Stimulated activated CD8-positive, alpha-beta memory T cell treated with anti-CD3 and anti-CD28 coated beads, Interleukin-4, amount 100 ng/mL, for 48 hours (primary cell): ENCODE measurements at places on chromosomes 7 and 10.

- DNase-seq = no peak
Observed at GRCh38 chr7:95822717-95823116, 50.4 kb downstream of the DYNC1I1 start.

GRCh38 chr7:50349399-50349798, 44.9 kb downstream of the IKZF1 start:
- peak; percentile 45 for DNase-seq

DNA sequence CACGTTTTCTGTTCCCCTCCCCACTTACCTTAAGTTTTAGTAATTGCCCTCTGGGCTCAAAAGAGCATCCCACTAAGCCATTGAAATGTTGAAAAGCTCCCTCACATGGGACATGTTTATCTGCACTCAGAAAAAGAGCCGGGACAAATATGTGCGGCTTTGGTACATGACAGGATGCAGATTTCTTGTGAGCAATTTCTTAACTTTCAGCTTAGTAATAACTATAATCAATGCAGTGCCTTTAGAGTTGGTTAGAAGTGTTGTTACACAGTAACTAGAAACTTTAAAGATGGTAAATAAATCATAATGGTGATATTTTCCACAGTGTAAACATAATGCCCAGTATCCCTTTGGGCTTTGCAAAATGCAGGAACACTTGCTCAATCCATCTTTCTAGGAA, 89.2 kb downstream of the ZNF365 start:
- DNase-seq = no peak

GRCh38 chr10:49688261-49688846, 8.9 kb downstream of the C10orf53 start:
- no peak for DNase-seq

- no peak for DNase-seq
Observed at GRCh38 chr10:87506956-87507355, 2.3 kb downstream of the MINPP1 start.

- no peak for DNase-seq
Observed at GRCh38 chr10:89793649-89794254, 92.4 kb downstream of the KIF20B start.

- no peak for DNase-seq
Observed at GRCh38 chr10:131638049-131638879, 262.5 kb upstream of the PPP2R2D start.

GRCh38 chr7:92723205-92723604, 113.2 kb downstream of the CDK6 start:
- DNase-seq = no peak

GRCh38 chr7:129271500-129272355, 46.9 kb downstream of the AHCYL2 start:
- peak; percentile 65 for DNase-seq

DNA sequence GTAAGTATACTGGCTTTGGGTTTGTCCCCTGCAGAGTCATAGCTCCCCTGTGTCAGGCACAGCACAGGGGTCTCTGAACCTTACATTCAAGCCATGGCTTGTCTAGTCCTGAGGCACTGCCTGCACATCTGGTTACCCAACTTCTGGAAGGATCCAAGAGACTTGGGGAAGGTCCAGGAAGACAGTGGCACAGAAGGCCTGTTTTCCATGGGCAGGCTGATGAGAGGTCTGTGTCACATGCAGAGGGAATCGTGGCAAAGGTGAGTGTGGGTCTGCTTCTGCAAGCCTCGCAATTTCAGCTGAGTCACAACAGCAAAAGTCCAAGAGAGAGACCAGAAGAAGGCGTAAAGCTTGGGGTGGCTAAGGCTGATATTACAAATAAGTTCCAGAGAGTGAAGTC, 28.4 kb upstream of the BMPR1A start:
- no peak for DNase-seq

GRCh38 chr7:74334030-74334429, 44.8 kb downstream of the CLIP2 start:
- DNase-seq = no peak

GRCh38 chr10:789831-790701, 100.6 kb upstream of the DIP2C start:
- DNase-seq = peak; percentile 10

DNA sequence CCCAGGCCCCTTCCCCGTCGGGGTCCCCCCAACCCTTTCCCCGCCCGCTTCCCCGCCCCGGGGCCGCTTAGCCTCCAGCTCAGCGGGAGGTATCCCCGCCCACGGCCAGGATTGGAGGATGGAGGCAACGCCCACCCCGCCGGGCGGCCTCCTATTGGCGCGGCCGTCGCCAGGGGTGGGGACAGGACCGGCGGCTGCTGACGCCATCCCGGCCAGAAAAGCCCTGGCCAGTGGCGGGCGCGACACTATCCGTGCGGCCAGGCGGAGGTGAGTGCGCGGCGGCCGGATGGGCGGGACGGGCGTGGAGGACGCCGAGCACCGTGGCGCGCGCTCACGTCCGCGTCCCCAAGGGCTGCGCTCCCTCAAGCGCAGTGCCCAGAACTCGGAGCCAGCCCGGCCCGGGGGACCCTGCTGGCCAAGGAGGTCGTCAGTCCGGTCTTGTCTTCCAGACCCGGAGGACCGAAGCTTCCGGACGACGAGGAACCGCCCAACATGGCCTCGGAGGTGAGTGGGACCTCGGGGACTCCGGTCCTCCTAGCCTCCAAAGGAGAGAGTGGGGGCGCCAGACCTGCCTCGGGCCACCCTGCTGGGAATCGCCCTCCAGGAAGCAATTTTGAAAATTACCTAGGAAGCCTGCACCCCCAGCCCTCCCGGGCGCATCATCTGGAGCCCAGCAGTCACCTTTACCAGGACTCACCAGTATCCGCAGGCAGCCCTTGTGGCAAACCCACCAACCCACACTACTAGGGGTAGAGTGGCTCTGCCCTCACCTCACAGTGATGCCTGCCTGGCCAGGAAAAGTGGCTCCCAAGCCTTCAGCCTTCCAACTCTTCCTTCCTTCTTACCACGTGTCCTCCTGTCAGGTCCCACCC, at the start of gene ASL:
Gene ASL, plus strand, starts transcription at position 230 of the 872 bp plus-strand sequence. Its CDS starts 263 bp downstream, at position 493.
- DNase-seq = peak; percentile 94

GRCh38 chr10:52409195-52409594, 95.1 kb downstream of the DKK1 start:
- DNase-seq = no peak

DNA sequence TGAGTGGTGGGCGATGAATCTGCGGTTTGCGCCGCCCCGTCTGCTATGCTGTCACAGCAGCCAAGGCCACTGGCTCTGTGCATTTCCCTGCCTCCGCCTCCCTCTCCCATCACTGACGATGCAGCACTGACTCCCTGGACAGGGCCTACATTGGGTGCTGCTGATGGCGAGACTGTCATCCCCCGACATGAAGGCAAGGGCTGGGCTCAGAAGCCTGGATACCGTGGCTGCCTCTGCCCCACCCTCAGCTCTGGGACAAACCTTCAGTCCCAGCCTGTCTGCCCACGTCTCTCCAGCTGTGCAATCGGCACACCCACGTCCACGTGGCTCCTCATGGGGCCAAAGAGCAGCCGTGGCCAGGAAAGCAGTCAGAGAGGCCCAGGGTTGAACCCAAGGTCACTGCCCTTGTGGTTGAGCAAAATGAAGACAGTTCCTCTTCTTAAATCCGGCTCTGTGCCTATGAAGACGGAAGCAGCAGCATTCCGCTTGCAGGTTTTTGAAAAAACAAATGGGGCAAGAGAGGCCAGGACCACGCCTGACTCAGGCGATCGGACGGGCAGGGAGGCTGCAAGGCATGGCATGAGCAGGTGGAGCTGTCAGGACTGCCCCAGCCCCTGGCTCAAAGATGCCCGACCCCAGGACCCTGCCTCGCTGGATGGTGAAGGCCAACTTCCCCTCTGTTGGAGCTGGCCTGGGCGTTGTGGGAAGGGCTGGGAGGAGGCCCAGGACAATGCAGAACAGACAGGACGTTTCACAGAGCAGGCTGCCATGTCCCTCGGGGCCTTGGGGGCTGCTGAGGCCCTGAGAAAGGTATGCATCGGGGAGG, 517.5 kb downstream of the DNAJB6 start:
- no peak for DNase-seq

DNA sequence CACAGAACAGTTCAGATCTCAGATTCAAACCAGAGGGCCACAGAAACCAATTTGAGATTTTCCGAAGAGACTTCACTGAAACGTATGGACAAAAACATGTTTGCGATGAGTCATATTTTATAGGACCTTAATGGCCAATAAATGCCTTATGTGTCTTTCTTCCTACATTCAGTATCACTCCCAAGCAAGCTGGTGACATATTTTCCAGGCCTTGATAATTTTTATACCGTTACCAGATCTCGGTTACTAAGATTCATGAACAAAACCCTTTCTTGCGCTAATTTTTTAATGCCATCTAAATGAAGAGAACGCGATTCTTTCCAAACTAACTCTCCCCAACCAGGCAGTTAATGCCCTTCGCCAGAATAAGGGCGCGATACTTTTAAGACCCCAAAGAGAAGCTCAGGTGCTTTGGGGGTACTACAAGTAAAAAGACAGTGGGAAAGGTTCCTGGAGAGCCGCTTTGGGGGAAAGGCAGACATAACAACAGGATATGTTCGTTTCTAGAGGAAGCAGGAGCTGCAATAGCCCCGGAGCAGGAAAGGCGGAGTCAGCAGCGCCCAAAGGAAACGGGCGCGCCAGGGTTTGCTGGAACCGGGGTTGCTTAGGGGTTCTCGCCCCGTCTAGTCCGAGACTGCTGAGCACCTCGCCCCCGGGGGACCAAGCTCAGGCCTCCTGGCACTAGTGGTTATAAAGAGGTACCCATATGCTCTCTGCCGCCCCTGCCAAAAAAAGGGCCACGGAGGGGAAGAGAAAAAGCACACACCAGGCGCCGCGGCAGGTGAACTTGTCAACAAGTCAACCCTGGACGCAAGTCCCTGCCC, 884 bp downstream of the ICA1 start:
- DNase-seq = peak; percentile 35

DNA sequence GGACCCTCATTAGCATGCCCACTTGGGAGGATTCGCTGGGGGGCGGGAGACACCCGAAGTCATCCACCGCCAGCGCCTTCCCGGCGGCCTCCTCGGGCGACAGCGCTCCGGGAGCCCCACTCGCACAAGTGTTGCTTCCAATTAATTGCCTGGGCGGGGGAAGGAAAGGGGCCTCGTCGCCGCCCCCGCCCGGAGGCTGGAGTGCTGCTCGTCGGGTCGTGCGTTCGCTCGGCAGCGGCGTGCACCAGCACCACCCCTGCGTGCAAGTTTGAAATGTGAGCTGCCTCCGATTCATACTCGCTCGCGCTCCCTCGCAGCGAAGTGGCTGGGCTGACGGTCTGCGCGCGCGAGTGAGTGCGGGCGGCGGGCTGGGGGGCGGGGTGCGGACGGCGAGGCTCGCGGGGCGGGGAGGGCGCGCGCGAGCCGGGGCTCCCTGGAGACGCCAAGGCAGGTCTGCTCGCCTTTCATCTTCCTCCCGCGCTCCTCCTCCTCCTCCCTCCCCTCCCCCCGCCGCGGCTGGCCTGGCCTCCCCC, 104.6 kb upstream of the PPIF start:
- DNase-seq = peak; percentile 72

GRCh38 chr10:12875100-12875499, 126.4 kb downstream of the CCDC3 start:
- no peak for DNase-seq

DNA sequence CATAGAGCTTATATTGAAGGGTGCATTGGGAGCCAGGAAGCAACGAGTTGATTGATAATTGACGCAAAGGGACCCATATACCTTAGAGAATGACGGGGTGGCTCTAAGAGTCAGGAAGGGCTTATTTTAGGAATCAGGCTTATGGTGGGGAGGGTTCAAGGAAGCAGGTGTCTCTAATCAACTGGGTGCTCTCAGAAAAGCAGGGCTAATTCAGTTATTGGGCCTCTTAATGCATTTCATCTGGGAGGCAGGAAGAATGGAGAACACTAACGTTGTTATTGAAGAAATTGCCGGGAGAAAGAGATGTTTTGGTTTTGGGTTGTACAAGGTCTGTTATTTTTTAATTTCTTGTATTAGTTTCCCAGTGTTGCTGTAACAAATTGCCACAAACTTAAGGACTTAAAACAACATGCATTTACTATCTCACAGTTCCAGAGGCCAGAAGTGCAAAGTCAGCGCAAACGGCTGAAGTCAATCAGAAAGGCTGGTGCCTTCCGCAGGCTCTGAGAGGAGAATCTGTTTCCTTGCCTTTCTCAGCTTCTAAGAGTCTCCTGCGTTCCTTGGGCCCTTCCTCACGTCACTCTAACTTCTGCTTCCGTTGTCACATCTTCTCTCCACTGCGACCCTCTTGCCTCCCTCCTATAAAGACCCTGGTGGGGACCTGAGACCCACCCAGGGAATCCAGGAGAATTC, 328.4 kb upstream of the C7orf33 start:
- DNase-seq = no peak

DNA sequence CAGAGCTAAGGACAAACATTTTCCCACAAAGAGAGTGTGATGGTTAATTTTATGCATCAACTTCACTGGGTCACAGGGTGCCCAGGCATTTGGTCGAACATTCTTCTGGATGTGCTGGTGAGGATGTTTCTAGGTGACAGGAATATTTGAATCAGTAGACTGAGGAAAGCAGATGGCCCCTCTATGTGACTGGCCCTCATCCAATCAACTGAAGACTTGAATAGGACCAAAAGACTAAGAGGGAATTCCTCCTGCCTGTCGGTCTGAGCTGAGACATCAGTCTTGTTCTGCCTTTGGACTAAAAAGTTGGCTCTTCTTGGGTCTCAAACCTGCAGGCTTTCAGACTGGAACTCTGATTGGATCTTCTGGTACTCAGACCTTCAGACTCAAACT, 44.4 kb downstream of the AFAP1L2 start:
- DNase-seq = no peak

DNA sequence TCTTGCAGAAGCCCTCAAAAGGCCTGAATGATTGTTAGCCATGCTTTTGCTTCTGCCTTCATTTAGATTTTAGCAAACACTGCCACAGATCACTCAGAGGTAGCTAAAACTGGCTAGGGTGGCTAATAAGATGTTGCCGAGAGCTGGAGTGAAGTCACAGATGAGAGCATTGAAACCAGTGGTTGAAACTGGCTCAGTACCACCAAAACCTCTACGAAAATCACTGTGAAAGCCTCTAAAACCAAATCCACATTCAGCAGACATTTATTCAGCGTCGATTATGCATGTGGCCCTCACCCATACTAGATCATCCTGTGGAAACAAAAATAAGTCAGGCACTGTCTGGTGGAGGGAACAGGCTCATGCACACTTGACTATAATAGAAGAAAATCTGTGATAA, 50.8 kb downstream of the PIK3CG start:
- DNase-seq = no peak

- DNase-seq = no peak
Observed at GRCh38 chr7:132410861-132411541, 165.3 kb downstream of the PLXNA4 start.

DNA sequence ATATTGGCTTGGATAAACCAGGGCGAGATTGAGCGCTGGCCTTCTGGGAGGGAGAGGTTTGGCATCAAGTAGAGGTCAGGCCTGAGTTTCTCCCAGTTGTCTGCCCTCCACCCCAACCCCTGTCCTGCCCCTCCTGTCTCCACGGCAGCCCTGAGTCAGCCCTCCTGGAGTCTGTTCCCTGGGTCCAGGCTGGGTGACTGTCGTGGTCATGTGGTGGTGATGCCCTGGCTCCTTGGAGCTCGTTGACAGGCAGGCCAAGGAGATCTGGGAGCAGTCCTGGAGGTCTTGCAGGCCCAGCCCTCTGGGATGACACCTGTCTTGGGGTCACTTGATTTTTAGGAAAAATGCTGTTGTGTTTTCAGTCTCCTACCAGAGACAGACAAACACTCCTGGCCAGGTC, 53.6 kb upstream of the PODXL start:
- DNase-seq = no peak
